ENCODE measurements at places on chromosomes 12 and 14.

DNA sequence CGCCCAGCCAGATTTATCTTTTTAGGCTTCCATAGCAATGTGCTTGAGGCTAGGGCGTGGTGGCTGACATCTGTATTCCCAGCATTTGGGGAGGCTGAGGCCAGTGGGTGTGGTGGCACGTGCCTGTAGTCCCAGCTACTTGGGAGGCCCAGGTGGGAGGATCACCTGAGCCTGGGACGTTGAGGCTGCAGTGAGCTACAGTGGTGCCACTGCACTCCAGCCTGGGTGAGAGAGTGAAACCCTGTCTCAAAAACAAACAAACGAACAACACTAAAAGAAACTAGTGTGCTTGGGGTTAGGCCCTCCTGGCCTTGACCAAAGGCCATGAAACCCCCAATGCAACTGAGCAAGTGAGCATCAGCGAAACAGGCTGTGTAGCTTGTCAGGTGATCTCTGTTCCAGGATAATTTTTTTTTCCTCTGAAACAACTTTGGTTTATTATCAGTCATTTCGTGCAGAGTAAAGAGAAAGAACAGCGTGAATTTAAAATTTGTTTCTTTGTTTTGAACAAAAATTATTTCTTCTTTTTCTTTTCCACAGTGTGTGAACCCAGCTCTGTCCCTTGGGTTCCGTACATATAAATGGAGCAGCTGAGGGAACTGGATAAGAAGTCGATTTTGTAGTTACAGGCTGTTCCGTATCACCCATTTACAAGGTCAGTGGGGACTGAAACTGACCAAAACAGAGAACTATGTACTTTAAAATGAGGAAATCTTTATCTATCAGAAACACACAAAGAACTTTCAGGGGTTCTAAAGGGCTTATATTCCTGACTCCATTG is 8.8 kb upstream of the TUBA1C start:
- DNase-seq = no peak

DNA sequence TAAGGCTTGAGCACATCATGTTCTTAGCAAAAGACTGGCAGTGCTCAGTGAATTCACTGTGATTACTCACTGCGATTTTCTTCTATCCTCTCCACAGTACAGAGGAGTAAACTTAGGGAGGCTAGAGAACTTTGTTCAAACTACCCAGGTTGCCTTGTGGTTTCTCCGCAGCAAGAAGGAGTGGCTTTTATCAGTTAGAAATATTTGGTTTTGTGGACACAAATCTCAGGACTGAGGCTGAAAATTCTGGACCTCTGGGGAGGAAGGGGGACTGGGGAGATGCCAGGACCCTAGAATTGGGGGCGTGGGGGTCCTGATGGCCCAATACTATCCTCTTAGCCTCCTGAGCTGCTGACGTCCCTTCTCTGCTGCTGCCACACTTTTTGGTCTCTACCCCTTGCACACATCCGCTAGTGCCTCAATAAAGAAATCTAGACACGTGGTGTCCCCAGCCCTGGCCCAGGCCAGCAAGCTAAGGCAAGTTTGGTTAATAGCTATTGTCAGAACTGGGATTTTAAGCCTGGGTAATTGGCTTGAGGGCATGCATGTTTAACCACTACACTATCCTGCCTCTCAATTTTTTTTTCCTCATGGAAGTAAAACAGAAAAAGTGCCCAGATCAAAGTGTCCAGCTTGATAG is 842 bp downstream of the OAS2 start:
- DNase-seq = no peak

DNA sequence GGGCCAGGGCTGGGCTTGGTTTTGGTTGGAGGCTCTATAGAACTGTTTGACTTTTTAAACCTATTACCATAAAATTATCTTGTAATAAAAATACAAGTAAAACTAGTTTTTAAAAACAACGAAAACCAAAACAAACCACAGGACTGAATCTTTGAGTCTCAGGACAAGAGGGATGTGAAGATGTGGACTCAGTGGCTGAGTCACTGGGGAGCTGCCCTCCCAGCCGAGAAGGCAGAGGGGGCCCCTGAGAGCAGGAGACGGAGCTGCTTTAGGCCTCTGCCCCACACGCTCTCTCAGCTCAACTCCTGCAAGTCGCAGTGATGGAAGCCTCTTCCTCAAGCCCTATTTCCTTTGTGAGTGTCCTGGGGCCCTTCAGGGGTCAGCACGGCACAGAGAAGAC is 59.0 kb downstream of the CDC42BPB start:
- no peak for DNase-seq

GRCh38 chr14:34007902-34008301 is 57.0 kb upstream of the EGLN3 start:
- no peak for DNase-seq

DNA sequence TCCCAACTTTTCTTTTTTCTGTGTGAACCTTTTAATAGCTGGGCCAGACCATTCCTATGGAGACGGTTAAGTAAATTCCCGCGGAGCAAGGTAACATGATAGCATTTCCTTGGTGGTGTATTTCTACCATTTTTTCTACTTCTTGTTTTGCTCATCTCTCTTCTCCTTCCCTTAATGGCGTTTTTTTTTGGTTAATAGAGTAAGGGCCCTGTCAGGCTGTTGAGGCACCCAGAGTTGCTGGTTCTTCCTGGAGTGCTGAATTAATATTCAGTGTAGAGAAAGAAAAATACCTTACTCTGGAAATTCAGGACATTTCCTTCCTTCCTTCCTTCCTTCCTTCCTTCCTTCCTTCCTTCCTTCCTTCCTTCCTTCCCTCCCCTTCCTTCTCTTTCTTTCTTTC is 137.6 kb downstream of the KTN1 start:
- no peak for DNase-seq

DNA sequence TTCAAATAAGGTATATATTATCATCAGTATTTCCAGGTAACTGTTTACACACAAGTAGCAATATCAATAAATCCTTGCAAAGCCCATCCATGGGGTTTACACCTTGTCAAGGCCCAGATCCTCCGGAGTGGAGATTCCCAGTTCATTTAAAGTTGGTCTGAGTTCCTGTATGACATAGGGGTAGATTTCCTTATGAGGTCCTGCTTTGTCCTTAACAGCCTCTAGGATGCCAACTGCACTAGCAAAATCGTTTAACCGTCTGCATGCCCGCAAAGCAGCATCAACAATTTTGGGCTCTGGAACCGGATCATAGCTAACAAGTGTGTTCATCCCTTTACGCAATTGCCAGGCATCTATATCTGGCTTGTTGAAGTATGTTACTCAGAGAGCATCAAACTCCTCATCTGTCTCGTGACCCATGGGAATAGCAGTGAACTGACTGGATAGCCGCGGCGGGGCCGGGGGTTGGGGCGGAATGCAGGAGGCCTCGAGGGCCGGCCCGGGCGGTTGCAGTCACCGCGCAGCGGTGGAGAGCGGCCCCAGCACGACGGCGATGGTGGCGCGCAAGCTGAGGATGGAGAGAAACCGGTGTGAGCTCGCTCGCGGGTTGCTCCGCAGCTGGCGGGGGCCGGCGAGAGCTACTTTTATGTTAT is 30.6 kb upstream of the FBXO34 start:
- no peak for DNase-seq

All from osteocyte (in vitro differentiated cells).